Natural killer cell treated with Interleukin-12 subunit alpha and Interleukin-12 subunit beta and Interleukin-15 and Interleukin-18, amount 100 ng/mL, for 72 hours (primary cell): ENCODE measurements at places on chromosomes 12 and 14. TPM values are rescaled to one million over a fixed set of nuclear protein-coding genes. Genes with fewer than 3 reads are reported as not detected.

GRCh38 chr14:63542231-63542999, 762 bp downstream of the PPP2R5E start:
- peak overlapping the region; percentile 82 for H3K27ac ChIP-seq
- no peak for DNase-seq
- peaks cover 34% of the 10 kb centered on the region for H3K4me1 ChIP-seq
- peak overlapping the region; percentile 97 for H3K4me3 ChIP-seq

The CLEC7A gene
- total RNA-seq = not detected

The SRRM4 gene
- total RNA-seq = not detected

The GPR68 gene
- 30.2 TPM for total RNA-seq
